ENCODE measurements at places on chromosomes 1 and 21.

- DNase-seq = no peak
Observed at GRCh38 chr1:235409042-235409820, 42.0 kb downstream of the TBCE start.

DNA sequence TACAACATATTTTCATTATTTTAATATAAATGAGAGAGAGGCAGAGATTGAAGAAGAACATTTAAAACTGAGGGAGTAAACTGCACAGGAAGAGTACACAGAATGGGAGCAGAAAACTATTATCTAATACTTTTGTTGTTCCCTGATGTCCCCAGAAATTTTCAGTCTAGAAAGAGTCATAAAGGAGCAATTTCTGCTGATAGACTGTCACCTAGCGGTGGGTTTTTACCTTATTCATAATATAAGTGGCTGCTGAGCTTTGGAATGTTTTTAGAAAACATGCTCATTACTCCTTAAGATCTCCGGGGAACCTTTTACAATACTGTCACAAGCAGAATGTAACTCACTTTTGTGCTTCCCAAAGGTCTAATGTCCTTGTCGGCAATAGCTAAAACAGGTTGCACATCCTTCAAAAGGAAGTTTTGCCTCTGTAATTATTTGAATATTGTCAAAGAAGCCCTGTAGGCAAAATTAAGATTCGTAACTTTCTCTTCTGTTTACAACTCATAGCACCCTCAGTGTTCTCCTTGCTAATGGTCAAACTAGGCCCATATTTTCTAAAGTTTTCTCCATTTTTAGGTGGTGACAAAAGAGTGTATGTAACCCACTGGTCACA, 4.9 kb upstream of the NPL start:
- peak; percentile 40 for DNase-seq

GRCh38 chr21:45876381-45877170, 105.0 kb upstream of the COL6A1 start:
- peak; percentile 90 for DNase-seq

DNA sequence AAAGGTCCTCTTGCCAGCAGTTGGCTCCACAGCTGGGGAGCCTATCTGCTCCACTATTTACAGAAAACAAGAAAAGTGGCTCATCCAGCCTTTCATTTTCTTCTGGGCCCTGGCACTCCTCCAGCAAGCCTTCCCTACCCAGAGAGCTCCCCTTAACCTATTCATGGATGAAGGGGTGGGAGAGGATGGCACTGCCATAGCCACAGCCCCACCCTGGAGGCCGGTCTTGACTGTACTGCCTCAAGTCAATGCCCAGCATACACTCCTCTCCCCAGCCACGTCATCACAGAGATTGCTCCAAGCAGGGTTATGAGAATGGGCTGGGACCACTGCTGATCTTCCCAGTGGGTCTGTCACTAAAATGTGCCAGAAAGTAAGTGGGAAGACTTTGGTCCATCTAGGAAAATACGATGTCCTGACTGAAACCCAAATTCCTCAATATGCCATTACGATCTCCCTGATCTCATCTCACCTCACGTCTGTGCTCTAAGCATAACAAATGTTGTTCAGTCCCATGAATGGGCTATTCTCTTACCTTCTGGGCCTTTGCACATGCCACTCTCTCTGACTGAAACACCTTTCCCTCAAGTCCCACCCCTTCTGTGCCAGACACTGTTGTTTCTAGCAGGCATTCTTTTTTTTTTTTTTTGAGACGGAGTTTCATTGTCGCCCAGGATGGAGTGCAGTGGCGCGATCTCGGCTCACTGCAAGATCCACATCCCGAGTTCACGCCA, 21.4 kb upstream of the PTAFR start:
- no peak for DNase-seq

All from BE2C (cell line).